ENCODE measurements at places on chromosomes 3 and 15. TPM values are rescaled to one million over a fixed set of nuclear protein-coding genes. Genes with fewer than 3 reads are reported as not detected.

DNA sequence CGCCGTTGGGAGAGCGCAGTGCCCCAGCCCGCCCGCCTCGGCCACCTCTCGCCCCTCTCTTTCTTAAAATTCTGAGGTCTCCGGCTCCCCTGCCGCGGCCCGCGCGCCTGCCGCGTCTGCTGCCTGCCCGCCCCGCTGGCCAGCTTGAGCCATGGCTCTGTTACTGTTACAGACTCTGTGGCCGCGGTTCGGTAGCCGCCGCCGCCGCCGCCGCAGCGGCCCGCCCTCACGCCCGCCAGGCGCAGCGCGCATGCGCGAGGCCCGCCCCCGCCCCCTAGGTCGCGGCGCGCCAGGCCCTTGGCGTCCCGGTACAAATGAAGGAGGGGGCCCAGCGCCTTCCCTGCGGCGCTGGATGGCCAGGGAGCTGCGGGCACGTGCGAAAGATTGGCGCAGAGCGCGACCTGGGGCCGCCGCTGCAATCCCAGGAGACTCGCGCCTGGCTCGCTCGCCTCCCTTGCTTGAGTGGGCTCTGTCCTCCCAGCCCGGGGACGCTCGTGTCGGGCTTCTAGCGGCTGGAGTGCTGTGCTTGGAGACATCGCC lies at the start of gene ONECUT1:
ONECUT1 (minus strand) TSS at position 168 of the 540 bp plus-strand sequence. CDS start 452 bp downstream, outside the sequence.
- no peak within 1 kb of the TSS for H3K27ac ChIP-seq
- peak within 1 kb of the TSS; percentile 46 for H3K4me3 ChIP-seq
- DNase-seq = peak; percentile 2

DNA sequence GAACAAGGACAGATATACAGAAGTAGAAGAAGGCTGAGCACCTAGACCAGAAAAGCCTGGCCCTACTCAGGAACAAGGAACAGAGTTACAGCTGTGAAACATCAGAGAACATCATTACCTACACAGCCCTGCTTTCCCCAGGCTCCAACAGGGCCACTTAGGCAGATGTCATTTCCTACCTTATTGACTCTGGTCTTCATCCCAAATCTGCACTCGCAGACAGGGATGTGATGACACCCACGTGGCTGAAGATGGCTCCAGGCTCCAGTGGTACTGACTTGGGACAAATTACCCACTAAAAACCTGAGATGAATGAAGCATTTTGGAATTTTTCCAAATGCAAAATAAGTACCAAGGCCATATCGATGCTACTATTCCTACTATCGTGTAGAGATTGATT lies 18.0 kb upstream of the SSUH2 start:
- no peak overlapping the region for H3K27ac ChIP-seq
- H3K4me3 ChIP-seq = no peak overlapping the region
- DNase-seq = no peak
- H3K4me1 ChIP-seq = peaks cover 10% of the 10 kb centered on the region
- no peaks in the 10 kb centered on the region for H3K27me3 ChIP-seq

DNA sequence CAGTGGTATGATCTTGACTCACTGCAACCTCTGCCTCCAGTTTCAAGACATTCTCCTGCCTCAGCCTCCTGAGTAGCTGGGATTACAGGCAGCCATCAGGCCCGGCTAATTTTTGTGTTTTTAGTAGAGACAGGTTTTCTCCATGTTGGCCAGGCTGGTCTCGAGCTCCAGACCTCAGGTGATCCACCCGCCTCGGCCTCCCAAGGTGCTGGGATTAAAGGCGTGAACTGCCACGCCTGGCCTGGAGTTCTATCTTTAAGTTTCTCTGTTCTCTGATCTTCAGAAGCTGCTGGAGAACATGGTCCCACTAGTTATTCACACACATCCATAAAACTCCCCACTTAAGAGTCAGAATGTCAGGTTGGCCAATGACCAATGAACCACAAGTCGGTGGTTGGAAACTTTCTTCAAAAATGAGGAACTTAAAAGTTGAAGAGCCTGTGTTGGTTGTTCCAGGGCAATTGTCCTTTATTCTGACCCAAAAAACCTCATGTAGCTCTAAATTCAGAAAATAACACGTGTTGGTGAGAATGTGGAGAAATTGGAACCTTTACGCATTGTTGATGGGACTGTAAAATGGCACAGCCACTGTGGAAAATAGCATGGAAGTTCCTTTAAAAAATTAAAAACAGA lies 55.9 kb upstream of the PIK3CB start:
- no peaks in the 10 kb centered on the region for H3K36me3 ChIP-seq
- no peak overlapping the region for H3K4me3 ChIP-seq
- no peaks in the 10 kb centered on the region for H3K4me1 ChIP-seq
- H3K27me3 ChIP-seq = no peaks in the 10 kb centered on the region

DNA sequence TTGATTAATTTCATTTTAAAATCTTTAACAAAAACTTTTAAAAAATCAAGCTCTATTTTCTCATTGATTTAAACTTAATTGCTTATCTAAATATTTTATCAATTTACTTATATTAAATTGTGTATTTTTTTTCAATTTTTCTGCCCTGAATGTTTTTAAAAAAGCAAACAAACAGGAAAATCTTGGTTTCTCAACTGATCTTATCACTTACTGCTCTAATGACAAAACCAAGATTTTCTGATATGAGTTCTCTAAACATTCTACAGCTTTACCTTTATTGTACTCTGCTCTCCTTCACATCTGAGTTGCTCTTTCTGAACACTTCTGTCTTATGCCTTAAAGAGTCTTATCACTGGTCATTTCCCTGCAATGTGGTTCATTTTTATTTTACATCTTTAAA lies 587.8 kb upstream of the BCHE start:
- no peak overlapping the region for H3K4me3 ChIP-seq
- H3K27me3 ChIP-seq = no peaks in the 10 kb centered on the region
- DNase-seq = no peak
- H3K27ac ChIP-seq = no peak overlapping the region
- H3K4me1 ChIP-seq = no peaks in the 10 kb centered on the region

- no peaks in the 10 kb centered on the region for H3K27me3 ChIP-seq
- no peaks in the 10 kb centered on the region for H3K4me1 ChIP-seq
- H3K36me3 ChIP-seq = no peaks in the 10 kb centered on the region
- DNase-seq = no peak
- no peak overlapping the region for H3K4me3 ChIP-seq
- no peak overlapping the region for H3K27ac ChIP-seq
These were observed 22.2 kb downstream of the CFAP20DC start for GRCh38 chr3:59027607-59028006.

- H3K27ac ChIP-seq = no peak overlapping the region
- H3K36me3 ChIP-seq = no peaks in the 10 kb centered on the region
- DNase-seq = peak; percentile 39
- H3K27me3 ChIP-seq = no peaks in the 10 kb centered on the region
- H3K4me3 ChIP-seq = no peak overlapping the region
- peaks cover 12% of the 10 kb centered on the region for H3K4me1 ChIP-seq
These were observed 556.3 kb upstream of the TBL1XR1 start for GRCh38 chr3:177753451-177754155.

DNA sequence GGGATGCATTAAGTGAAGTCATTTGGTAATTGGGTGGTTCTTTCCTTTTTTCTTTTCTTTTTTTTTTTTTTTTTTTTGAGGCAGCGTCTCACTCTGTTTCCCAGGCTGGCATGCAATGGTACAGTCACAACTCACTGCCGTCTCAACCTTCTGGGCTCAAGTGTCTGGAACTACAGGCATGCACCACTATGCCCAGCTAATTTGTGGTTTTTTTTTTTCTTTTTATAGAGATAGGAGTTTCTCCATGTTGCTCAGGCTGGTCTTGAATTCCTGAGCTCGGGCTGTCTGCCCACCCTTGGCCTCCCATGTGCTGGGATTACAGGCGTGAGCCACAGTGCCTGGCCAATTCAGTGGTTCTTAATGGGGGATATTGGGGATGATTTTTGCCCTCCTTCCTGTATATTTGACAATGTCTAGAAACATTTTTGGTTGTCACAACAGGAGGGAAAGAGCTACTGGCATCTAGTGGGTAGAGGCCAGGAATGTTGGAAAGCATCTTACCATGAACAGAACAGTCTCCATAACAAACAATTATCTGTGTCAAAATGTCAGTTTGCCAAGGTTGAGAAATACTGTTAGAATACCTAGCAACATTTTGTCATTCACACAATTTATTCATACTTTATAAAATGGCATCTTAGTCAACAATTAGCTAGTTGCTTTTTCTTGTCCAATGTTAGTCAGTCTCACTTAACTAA lies 79.4 kb upstream of the CNTN3 start:
- H3K4me1 ChIP-seq = no peaks in the 10 kb centered on the region
- no peaks in the 10 kb centered on the region for H3K27me3 ChIP-seq
- H3K4me3 ChIP-seq = no peak overlapping the region
- no peaks in the 10 kb centered on the region for H3K36me3 ChIP-seq

GRCh38 chr15:98755138-98755537 lies 106.8 kb downstream of the IGF1R start:
- H3K27ac ChIP-seq = no peak overlapping the region
- peak; percentile 29 for DNase-seq
- H3K27me3 ChIP-seq = no peaks in the 10 kb centered on the region
- H3K4me3 ChIP-seq = no peak overlapping the region
- H3K36me3 ChIP-seq = no peaks in the 10 kb centered on the region

DNA sequence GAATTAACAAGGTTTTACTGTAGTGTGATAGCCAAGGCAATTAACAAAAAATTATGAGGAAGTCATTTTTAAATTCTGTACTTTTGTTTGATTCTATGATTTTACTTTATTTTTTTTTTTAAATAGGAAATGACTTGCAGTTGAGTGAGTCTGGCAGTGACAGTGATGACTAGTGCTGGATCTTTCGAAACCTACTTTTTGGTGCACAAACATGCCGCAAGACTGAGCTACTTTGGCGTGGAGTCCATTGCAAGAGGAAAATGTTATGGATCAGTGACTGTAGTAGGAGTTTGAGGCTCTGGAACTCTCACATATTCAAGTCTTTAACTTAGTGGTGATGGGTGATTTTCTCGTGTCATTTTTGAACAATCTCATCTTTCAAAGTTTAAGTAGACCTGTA lies 11.6 kb downstream of the EAF1 start:
- no peaks in the 10 kb centered on the region for H3K4me1 ChIP-seq
- DNase-seq = peak; percentile 69
- H3K27ac ChIP-seq = no peak overlapping the region
- H3K4me3 ChIP-seq = no peak overlapping the region
- H3K27me3 ChIP-seq = no peaks in the 10 kb centered on the region

- no peaks in the 10 kb centered on the region for H3K27me3 ChIP-seq
- peak; percentile 24 for DNase-seq
- peaks cover 6% of the 10 kb centered on the region for H3K36me3 ChIP-seq
These were observed 1.7 kb downstream of the PKM start for GRCh38 chr15:72229076-72229946.

GRCh38 chr15:100200287-100200880 lies 141.4 kb downstream of the ADAMTS17 start:
- H3K4me1 ChIP-seq = no peaks in the 10 kb centered on the region
- no peak overlapping the region for H3K4me3 ChIP-seq
- H3K27ac ChIP-seq = no peak overlapping the region
- no peaks in the 10 kb centered on the region for H3K27me3 ChIP-seq

DNA sequence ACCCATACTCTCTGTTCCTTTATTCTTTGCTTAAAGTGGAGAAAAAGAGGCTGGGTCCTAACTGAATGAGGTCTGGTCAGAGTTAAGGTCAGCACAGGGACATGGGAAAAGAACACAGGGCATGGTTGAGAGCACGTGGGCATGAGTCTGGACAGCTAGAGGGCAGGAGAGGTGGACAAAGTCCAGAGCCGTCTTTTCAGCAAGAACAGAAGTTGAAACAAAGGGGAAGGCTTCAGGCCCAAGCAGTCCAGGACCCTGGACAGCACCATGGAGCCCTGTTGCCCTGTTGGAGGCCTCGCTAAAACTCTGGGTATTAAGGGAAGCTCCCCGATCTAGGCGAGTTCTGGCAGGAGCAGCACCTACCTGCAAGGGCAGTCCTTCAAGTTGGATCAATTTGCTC lies 50.7 kb downstream of the XYLB start:
- no peaks in the 10 kb centered on the region for H3K27me3 ChIP-seq
- no peak overlapping the region for H3K4me3 ChIP-seq
- H3K27ac ChIP-seq = no peak overlapping the region
- peak; percentile 47 for DNase-seq

DNA sequence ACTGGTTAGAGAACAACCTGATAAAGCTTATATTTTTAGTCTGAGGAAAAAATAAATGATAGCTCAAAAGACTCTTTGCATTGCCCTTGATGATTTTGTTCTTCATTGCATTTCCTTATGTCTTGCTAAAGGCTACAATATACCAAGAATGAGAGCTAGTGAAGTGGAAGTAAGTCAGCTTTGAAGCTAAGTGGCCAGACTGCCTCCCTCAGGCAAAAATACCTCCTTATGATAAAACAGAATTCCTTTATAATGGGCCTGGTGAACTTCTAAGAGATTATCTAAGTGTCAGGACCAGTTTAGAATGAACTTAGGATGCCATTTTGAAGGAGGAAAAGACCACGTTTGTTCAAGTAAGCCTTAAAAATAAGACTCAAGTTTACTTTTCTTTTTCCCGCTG lies 678.4 kb downstream of the ROBO2 start:
- H3K4me1 ChIP-seq = no peaks in the 10 kb centered on the region
- H3K4me3 ChIP-seq = no peak overlapping the region
- H3K36me3 ChIP-seq = no peaks in the 10 kb centered on the region
- H3K27ac ChIP-seq = no peak overlapping the region
- no peaks in the 10 kb centered on the region for H3K27me3 ChIP-seq
- DNase-seq = no peak

DNA sequence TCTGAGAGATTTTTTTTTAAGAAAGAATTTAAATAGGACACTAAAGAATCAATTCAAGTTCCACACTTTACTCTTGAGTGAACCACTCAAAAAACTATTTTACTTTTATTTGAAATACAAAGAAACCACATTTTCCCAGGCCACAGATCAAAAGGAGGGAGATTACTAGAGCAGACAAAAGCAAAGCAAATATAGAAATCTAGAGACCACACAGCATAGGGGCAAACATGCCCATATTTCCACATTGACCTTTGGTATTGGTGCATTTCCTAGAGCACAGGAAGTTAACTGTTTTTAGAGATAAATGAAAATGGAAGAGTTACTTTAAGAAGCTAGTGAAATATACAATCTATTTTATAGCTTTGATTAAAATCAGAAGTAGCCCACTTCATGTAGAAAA lies 27.5 kb upstream of the ZCWPW2 start:
- H3K27me3 ChIP-seq = no peaks in the 10 kb centered on the region
- no peak overlapping the region for H3K27ac ChIP-seq
- no peak overlapping the region for H3K4me3 ChIP-seq
- DNase-seq = no peak

DNA sequence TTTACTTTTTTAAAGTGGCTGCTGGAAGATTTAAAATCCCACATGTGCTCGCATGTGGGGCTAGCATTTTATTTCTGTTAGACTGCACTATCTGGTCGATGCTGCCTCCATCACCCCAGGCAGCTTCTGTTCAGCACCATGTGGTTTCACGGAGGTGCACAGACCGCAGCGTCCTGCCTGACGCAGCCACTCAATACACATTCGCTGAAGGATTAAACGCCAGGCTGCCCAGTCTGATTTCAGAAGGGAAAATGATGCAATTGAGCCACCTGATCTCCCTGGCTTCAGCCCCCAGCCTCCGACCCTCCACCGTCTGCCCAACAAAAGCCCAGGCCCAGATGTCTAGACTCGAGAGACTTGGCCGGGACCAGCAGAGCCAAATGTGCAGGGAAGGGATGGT lies 84.5 kb downstream of the MEGF11 start:
- H3K4me1 ChIP-seq = no peaks in the 10 kb centered on the region
- H3K36me3 ChIP-seq = no peaks in the 10 kb centered on the region
- no peak overlapping the region for H3K4me3 ChIP-seq
- no peak overlapping the region for H3K27ac ChIP-seq
- DNase-seq = no peak

GRCh38 chr15:89971592-89971997 lies 29.5 kb upstream of the ZNF710 start:
- peaks cover 16% of the 10 kb centered on the region for H3K27me3 ChIP-seq
- DNase-seq = peak; percentile 52
- no peaks in the 10 kb centered on the region for H3K4me1 ChIP-seq
- no peaks in the 10 kb centered on the region for H3K36me3 ChIP-seq
- no peak overlapping the region for H3K4me3 ChIP-seq

CLRN1 gene
- not detected for total RNA-seq

FAM81A gene
- not detected for total RNA-seq

OXTR gene
- total RNA-seq = 56.1 TPM

PLCH1 gene
- not detected for total RNA-seq

EFCC1 gene
- not detected for total RNA-seq
